Esophagus muscularis mucosa (tissue), 4 donors: ENCODE measurements at places on chromosomes 6 and 20.

GRCh38 chr6:67630146-67630545, 1004.9 kb upstream of the ADGRB3 start:
- no peaks in the 10 kb centered on the region for H3K27me3 ChIP-seq
- no peak overlapping the region for H3K27ac ChIP-seq
- H3K36me3 ChIP-seq = no peaks in the 10 kb centered on the region
- H3K4me1 ChIP-seq = no peaks in the 10 kb centered on the region
- no peak for DNase-seq

DNA sequence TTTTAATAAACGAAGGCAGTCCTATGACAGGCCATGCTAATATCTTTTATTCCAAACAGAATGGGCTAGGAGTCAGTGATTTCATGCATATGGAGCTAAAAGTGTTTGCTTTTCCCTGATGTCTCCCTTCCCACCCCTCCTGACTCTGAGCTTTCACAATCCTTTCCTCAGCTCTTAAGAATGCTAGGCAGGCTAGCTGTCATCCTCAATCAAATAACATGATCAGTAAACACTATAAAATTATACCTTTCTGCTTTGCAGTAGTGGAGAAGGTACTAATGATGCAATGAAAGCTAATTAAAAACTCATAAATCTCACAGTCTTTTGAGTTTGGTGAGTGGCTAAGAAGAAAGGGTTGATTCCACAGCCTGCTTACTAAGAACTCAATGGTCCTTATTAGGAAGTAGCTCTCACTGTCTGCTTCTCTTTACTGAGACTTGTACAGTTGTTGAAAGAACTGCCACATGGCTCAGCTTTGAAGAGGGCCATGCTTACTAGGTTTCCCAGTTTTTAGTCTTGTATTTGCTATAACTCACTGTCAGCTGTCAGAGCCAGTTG, 250.9 kb upstream of the JAG1 start:
- H3K27me3 ChIP-seq = no peaks in the 10 kb centered on the region
- no peak overlapping the region for H3K4me3 ChIP-seq
- no peaks in the 10 kb centered on the region for H3K36me3 ChIP-seq
- H3K4me1 ChIP-seq = no peaks in the 10 kb centered on the region
- DNase-seq = no peak
- peak overlapping the region; percentile 12 for H3K27ac ChIP-seq

- DNase-seq = no peak
- H3K27ac ChIP-seq = no peak overlapping the region
- no peaks in the 10 kb centered on the region for H3K4me1 ChIP-seq
- no peaks in the 10 kb centered on the region for H3K36me3 ChIP-seq
- no peaks in the 10 kb centered on the region for H3K27me3 ChIP-seq
These were observed 338.3 kb upstream of the KCNQ5 start for GRCh38 chr6:72283571-72283970.

DNA sequence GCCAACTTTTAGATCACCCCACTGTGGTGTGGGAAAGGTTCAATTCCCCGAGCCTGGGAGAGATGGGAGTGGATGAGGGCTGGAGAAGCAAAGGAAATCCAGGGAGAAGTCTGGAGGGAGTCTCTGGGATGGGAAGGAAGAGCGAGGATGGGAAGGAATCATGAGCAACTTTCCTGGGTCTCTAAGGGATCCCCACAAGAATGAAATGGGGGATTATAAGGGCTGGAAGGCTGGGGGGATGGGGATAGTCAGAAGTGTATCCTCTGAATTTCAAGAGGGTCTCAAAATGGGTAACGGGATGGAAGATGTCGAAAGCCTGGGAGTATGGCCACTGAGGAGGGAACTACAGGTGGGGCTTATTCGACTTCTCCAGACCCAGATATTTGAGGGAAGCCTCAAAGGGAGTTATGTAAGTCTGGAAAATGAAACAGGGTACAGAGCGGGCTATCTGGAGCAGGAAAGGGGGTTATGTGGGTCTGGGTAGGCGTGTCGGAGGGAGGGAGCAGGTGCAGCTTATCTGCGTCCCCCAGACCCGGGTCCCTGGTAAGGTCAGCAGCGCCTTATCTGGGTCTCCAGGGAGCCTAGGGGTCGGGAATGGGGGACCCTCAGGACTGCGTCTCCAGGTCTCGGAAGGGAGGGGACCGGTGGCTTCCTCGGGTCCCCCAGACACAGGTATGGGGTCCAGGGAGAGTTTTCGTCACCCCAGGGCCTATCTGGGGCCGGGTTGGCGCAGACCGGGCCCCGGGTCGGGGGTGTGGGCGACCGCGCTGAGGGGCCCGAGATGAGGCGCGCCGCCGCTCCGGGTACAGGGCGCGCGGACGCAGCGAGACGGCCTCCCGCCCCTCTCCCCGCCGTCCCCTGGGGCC, 550 bp downstream of the PLAGL2 start:
- H3K27ac ChIP-seq = peak overlapping the region; percentile 88
- DNase-seq = no peak

- H3K27me3 ChIP-seq = no peaks in the 10 kb centered on the region
- no peaks in the 10 kb centered on the region for H3K36me3 ChIP-seq
- peaks cover 21% of the 10 kb centered on the region for H3K4me1 ChIP-seq
- DNase-seq = no peak
These were observed 48.0 kb upstream of the DST start for GRCh38 chr6:56690519-56691285.

GRCh38 chr6:24875534-24875901, 60.2 kb downstream of the RIPOR2 start:
- DNase-seq = no peak
- H3K27ac ChIP-seq = no peak overlapping the region
- no peak overlapping the region for H3K4me3 ChIP-seq
- H3K36me3 ChIP-seq = peaks cover 18% of the 10 kb centered on the region

GRCh38 chr6:30991891-30992290, 8.4 kb downstream of the MUC21 start:
- no peaks in the 10 kb centered on the region for H3K4me1 ChIP-seq
- H3K27me3 ChIP-seq = no peaks in the 10 kb centered on the region
- H3K36me3 ChIP-seq = no peaks in the 10 kb centered on the region
- H3K4me3 ChIP-seq = no peak overlapping the region

DNA sequence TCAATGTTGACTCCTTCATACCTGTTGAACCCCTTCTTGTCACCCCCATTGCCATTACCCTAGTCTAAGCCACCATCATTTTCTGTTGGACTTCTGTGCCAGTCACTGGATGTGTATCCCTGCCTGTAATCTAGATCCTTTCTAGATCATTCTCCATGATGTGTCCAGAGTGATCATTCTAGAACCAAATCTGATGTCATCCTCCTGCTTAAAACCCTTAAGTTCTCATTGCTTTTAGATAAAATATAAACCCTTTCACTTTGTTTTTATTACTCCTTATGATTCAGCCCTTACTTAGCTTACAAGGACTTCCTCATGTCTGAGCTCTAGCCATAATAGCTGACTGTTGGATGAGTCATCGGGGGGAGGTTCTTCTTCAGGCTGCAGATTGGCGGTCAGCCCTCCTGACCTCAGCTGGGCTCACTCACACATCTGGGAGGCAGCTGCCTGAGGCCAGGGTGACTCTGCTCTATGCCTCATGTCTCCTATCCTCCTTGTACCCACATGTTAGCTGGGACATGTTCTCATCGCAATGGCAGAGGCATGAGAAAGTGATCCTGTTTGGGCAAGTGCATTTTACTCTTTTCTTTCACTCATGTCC, 287.6 kb downstream of the ESR1 start:
- peaks cover 22% of the 10 kb centered on the region for H3K4me1 ChIP-seq
- peak; percentile 92 for DNase-seq
- no peaks in the 10 kb centered on the region for H3K27me3 ChIP-seq
- no peak overlapping the region for H3K4me3 ChIP-seq

DNA sequence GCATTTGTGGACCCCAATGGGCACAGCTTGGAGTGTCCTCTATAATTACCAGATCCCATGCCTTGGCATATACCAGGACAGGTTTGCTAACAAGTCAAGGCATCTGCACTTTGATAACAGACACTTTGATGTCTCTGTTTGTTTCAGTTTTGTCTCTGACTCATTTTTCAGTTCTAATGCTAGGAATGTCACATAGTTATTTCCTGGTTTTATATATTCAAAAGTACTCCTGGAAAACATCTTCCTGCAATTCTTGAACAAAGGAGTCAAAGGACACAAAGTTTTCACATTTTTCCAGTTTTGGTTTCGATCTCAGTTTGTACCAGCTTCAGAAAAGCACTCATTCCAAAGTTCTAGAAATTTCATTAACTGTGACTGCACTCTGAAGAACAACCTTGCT, 188.1 kb downstream of the FOXC1 start:
- DNase-seq = no peak
- H3K27me3 ChIP-seq = no peaks in the 10 kb centered on the region
- H3K36me3 ChIP-seq = no peaks in the 10 kb centered on the region
- H3K4me3 ChIP-seq = no peak overlapping the region

DNA sequence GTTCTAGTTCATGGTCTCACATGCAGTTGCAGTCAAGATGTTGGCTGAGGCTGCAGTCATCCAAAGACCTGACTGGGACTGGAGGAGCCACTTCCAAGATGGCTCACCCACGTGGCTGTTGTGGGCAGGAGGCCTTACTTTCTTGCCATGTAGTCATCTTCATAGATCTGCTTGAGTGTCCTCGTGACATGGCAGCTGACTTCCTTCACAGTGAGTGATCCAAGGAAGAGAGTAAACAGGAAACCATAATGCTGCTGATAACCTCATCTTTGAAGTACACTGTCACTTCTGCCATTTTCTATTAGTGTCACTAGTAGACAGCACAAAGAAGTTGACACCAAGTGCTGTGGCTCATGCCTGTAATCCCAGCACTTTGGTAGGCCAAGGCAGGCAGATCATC, 40.1 kb upstream of the AKIRIN2 start:
- no peaks in the 10 kb centered on the region for H3K4me1 ChIP-seq
- no peak overlapping the region for H3K27ac ChIP-seq
- H3K4me3 ChIP-seq = no peak overlapping the region
- no peak for DNase-seq
- H3K27me3 ChIP-seq = no peaks in the 10 kb centered on the region

DNA sequence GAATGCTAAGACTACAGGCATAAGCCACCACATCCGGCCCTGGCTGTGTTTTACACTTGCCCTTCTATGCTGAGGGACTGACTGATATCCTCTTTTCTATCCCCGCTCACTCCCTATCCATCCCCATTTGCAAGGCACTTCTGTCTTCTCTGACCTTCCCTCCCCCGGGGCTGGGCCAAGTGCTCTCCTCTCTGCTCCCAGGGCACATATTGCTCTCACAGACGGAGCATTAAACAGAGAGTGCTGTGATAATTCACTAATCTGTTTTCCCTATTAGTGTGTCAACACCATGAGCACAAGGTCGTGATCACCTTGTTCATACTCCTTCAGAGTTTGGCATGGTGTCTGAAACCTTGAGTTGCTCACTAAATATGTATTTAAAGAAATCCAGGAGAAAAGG, 9.0 kb upstream of the SLC2A12 start:
- DNase-seq = no peak
- H3K4me3 ChIP-seq = no peak overlapping the region
- no peaks in the 10 kb centered on the region for H3K36me3 ChIP-seq
- H3K27me3 ChIP-seq = no peaks in the 10 kb centered on the region

- no peaks in the 10 kb centered on the region for H3K36me3 ChIP-seq
- H3K4me3 ChIP-seq = no peak overlapping the region
- DNase-seq = no peak
- no peaks in the 10 kb centered on the region for H3K27me3 ChIP-seq
- no peaks in the 10 kb centered on the region for H3K4me1 ChIP-seq
These were observed 238.1 kb downstream of the LAMA2 start for GRCh38 chr6:129120856-129121638.

- H3K4me3 ChIP-seq = no peak overlapping the region
- no peak for DNase-seq
- H3K4me1 ChIP-seq = peaks cover 62% of the 10 kb centered on the region
- no peaks in the 10 kb centered on the region for H3K36me3 ChIP-seq
- peak overlapping the region; percentile 70 for H3K27ac ChIP-seq
- no peaks in the 10 kb centered on the region for H3K27me3 ChIP-seq
These were observed 92.4 kb downstream of the PRND start for GRCh38 chr20:4813863-4814695.

DNA sequence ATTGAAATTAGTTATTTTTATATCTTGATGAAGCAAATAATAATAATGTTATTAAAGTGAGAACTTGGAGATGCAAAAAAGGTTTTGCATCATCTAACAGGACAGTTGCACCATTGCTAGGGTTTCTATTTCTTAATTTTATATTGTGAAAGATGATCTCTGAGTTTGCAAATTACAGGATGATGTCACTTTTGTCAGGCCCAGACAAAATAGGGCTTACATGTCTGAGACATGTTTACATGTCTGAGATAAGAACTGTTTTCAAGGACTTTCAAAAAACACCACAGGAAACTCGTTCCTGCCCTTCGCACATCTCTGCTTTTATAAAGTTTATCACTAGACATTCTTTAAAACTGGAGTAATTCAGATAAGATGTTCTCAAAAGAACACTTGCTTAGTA, 1075.8 kb upstream of the MANEA start:
- no peak overlapping the region for H3K27ac ChIP-seq
- no peak for DNase-seq
- no peaks in the 10 kb centered on the region for H3K36me3 ChIP-seq
- H3K4me3 ChIP-seq = no peak overlapping the region
- H3K27me3 ChIP-seq = no peaks in the 10 kb centered on the region
- H3K4me1 ChIP-seq = no peaks in the 10 kb centered on the region

- DNase-seq = no peak
- no peaks in the 10 kb centered on the region for H3K36me3 ChIP-seq
- no peaks in the 10 kb centered on the region for H3K27me3 ChIP-seq
- H3K27ac ChIP-seq = peak overlapping the region; percentile 94
- H3K4me3 ChIP-seq = peak overlapping the region; percentile 88
- H3K4me1 ChIP-seq = peaks cover 39% of the 10 kb centered on the region
These were observed 112.0 kb upstream of the BEND6 start for GRCh38 chr6:56842686-56843475.

DNA sequence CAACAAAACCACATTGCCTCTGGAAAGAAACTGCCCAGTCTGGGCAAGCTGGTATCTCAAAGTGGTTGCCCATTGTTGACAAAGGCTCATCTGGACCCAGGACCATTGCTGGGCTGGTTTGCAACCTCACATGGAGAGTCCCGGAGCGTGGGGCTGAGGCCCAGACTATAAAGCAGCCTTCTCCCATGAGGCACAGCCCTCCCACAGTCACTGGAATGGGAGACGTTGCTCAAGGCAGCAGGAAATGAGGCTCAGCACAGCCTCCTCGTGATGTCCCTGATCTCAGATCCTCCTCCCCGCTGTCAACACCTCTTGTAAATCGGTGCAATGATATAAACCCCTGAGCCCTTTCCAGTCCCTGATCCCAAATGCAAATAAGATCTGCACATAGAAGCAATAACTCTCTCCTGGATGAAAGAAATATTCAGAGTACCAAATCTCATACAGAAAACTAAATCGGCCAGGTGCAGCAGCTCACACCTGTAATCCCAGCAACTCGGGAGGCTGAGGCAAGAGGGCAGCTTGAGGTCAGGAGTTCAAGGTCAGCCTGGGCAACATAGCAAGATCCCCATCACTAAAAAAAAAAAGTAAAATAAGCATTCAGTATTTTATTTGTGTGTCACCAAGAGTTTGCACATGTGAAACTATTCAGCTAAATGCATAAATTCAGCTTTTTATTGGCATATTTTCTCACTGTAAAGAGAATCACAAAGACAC, 103.0 kb upstream of the RREB1 start:
- no peaks in the 10 kb centered on the region for H3K36me3 ChIP-seq
- DNase-seq = no peak
- no peak overlapping the region for H3K27ac ChIP-seq
- no peaks in the 10 kb centered on the region for H3K4me1 ChIP-seq
